SK-N-SH (cell line): ENCODE measurements at places on chromosomes 2 and 18.

DNA sequence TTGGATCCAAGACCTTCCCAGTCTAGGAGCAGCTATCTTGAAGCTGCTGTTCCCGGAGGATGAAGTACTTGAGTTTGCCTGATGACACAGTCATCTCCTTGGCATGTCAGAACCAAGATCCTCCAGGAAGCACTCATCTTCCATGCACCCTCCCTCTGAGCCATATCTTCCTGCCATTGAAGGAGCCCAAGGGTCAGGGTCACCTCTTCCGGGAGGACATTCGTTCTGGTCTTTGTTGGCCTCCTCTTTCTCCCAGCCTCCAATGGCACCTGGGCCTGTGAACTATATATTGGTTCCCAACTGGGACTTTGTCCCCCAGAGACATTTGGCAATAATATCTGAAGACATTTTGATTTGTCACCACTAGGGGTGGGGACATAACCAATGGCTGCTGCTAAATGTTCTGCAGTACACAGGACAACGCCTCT, 4.2 kb upstream of the MYO7B start:
- no peak for DNase-seq

DNA sequence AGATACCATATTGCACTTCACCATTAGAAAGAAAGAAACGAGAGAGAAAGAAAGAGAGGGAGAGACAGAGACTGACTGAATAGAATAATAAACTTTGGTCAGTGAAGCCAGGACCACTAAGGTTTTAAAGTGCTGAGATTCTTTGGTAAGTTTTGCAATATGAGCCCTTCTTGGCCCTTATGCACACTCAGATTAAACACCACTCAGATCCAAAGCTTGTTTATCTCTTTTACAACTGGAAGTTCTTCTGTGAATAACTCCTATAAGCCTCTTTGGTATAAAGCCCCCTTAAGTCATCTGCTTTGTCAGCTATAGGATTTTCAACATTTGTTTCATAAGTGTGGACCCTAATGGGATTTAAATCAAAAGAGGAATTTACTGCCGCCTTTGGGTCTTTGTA, 40.8 kb downstream of the PID1 start:
- DNase-seq: no peak

GRCh38 chr2:79630972-79631557, 118.2 kb downstream of the CTNNA2 start:
- DNase-seq: no peak

DNA sequence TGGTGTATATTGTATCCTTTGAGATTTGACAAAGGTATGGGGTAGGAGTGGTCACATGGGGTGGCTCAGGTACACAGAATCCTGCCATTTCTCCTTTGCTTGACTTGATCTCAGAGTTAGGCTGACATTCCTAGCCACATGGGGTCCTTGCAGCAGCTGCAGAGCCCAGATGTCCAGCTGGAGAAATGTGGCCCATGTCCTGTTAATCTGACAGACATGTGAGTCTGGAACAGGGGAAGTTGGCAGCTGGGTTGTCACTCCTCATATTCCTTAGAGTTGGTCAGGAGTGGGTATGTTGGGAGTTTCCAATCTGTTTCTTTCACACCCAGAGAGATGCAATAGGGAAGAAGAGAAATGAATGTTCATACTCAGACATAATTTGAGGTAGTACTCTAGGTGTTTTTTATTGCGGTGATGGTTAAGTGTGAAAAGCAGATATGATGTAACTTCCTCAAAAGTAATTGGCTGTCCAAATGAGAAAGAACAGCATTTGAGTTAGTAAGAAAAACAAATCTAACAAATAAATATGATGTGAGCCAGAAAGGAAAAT, 402.6 kb upstream of the MEIS1 start:
- DNase-seq: no peak

- DNase-seq: no peak
Observed at GRCh38 chr18:56285387-56286065, 352.9 kb downstream of the TXNL1 start.

- DNase-seq: no peak
Observed at GRCh38 chr2:200742426-200742825, 69.3 kb upstream of the BZW1 start.

GRCh38 chr2:205775097-205775877, 93.0 kb downstream of the NRP2 start:
- peak; percentile 61 for DNase-seq

DNA sequence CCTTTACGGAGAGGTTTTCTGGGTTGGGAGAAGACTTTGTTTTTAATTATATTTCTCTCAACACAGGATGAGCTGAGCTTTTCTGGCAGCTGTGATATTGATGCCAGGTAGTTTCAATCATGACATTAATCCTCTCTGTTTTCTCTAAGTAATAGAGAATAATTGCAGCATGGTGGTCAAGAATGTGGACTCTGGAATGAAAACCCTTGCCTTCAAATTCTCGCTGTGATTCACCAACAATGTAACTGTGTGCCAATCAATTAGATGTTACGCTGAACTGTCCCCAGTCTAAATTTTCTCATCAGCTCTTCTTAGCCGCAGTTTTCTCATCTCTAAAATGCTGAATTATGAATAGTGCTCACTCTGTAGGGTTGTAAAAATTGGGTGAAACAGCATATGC, 31.6 kb upstream of the PPM1B start:
- no peak for DNase-seq

DNA sequence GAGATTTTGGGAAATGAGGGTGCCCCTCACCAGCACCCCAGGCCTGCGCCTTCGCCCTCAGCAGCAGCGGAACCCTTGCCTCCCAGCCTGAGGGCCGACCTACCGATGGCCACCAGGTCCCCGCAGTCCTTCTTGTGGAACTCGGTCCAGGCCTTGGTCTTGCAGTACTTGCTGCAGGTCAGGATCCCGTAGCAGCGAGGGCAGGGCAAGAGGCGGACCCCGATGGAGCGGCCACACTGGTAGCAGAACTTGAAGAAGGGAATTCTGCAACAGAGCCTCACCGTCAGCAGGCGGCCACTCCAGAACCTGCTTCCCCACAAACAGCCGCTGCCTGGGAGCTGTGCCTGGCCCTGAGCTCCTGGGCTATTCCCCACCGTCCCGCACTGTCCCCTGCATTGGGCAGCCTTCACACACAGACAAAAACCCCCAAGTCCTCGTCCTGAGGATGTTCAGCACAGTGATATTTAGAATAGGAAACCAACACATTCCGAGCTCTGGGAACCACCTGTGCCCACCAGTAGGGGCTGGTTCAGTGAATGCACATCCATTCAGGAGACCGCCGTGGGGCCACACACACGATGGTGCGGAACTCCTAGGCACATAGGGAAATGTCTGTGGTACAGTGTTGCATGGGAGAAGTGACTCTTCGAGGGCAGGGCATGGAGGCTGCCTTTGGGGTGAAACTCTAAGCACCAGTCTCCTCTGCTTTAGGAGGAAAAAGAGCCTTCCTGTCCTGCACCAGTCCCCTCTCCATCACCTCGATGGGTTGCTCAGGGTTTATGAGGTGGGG, 45.6 kb downstream of the GPC1 start:
- peak; percentile 4 for DNase-seq

- no peak for DNase-seq
Observed at GRCh38 chr2:173149491-173149890, 73.8 kb downstream of the MAP3K20 start.

GRCh38 chr2:164642946-164643555, 21.8 kb upstream of the GRB14 start:
- DNase-seq: no peak

- no peak for DNase-seq
Observed at GRCh38 chr2:73825408-73825807, 3.4 kb upstream of the STAMBP start.

GRCh38 chr2:25281941-25282340, 59.8 kb downstream of the DNMT3A start:
- DNase-seq: no peak
